ENCODE measurements at places on chromosomes 3 and 15.

GRCh38 chr3:18868911-18869689 lies 279.2 kb upstream of the KCNH8 start:
- DNase-seq: no peak

GRCh38 chr15:85615930-85616329 lies 178.8 kb downstream of the KLHL25 start:
- peak; percentile 65 for DNase-seq

DNA sequence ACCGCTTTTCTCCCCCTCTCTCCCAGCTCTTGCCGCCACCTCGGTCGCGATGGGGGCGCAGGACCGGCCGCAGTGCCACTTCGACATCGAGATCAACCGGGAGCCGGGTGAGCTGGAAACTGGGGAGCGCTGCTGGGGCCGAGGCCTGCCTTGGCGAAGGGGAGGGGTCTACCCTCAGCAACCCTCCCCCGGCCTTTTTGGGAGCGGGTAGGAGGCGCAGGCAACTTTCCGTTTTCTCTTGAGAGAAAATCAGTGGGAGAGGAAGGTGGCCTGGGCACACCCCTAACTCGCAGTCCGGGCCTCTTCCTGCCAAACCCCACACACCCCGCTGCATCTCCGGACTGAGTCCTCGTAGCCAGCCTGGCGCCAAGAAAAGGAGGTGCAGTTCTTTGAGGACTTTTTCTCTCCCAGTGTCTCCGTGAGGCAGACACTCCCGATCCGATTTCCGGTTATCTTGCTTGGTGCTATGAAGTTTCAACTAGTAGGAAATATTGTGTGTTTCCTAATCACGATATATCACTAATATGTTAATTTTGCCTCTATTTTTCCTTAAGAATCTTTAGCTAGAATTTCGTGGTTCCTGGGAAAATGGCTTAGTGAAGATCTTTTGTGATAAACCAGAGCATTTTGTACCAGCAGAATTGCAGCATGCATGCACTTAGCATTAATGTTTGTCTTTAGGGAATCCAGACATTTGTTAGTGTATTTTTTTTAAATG lies 631 bp downstream of the NKTR start:
- peak; percentile 56 for DNase-seq

DNA sequence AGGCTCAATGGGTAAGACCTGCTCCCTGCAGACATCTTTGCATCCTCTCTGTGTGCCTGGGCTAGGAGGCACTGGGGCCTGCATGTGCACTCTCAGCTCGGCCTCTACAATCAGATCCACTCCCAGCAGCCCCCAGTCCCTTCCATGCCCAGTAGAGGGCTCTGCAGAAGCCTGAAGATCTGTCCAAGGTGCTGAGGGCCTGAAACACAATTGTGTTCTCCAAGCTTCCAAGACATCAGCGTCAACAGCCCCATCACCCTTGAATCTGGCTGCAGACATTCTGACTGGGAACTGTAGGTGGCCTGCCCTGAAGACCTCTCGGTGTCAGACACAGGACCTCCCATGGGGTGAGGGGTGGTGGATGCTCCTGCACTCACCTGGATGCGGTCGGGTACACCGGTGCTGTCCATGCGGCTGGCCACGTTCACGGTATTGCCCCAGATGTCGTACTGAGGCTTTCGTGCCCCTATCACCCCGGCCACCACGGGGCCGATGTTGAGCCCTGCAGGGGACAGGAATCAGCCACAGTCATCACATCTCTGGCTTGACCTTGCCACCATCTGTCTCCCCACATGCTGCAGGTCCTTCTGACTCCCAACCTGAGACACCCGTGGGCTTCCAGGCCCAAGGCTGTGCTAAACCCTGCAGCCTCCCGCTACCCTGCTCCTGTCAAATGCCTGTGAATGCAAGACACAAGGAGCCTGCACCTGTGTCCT lies 84.7 kb downstream of the SEC22A start:
- peak; percentile 32 for DNase-seq

GRCh38 chr3:47054412-47054811 lies 74.9 kb downstream of the NBEAL2 start:
- DNase-seq: no peak

- DNase-seq: no peak
These were observed 249.1 kb downstream of the CTNNB1 start for GRCh38 chr3:41448396-41448795.

- DNase-seq: no peak
These were observed 387.2 kb downstream of the ROBO1 start for GRCh38 chr3:79380581-79380980.

DNA sequence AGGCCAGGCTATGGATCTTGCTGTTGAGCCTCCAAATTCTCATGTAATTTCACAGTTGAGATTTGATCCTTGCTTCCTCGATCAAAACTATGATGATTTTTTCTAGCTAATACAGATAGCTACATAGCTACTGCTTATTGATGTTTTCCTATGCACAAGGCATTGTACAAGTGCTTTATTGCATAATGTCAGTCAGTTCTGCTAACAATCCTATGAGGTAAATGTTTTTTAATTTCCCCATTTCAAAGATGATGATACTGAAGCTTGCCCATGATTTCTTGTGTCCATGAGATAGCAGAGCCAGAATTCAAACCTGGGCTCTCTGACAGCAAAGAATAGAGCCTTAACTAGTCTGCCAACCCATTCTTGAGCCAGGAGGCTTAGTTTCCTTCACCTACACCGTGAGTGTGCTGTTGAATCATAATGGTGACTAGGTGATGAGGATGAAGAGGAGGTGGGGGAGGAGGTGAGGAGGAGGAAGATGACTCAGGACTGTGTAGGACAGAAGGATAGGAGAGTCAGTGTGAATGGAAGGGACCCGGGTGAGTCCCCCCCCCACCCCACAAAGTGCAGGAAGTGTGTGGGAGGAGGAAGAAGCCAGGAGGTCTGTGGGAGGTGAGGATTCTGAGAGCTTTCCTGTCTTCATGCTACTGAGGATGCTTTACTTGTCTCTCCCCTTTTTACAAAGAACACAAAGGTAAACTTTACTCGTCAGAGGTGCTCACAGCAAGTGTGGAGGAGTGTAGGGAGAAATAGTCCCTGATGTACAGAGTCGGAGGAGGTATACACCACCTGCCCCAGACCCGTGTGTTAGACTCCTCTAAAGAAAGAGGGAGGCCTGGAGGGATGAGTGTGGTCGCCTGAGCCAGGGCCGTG lies 3.6 kb downstream of the TAGLN3 start:
- DNase-seq: no peak

DNA sequence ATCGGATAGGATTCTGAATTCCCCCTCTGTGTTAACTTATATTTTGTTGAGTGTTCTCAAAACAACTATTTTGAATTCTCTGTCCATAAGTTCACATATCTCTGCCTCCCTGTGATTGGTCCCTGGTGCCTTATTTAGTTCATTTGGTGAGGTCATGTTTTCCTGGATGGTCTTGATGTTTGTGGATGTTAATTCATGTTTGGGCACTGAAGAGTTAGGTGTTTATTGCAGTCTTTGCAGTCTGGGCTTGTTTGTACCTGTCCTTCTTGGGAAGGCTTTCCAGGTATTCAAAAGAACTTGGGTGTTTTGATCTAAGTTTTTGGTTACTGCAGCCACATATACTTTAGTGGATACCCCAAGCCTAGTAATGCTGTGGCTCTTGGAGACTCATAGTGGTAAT lies 23.3 kb downstream of the PLSCR2 start:
- no peak for DNase-seq

- no peak for DNase-seq
These were observed 1018.2 kb downstream of the DIPK2A start for GRCh38 chr3:144989807-144990206.

DNA sequence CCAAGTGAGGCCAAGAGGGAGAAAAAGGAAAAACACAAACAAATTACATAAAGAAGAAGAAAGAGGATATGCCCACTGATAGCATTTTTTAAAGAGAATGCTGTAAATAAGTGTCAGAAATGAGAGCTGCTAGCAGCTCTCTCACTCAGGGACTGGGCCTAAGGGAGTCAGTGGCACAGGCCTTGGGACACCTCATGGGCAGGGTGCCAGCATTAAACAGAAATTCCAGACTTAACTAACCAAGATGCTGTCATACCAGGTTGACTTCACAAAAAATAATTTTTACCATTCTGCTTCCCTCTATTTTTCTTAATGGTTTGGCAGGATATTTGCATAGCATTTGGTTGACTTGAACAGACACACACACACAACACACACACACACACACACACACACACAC lies 92.3 kb upstream of the ADAMTSL3 start:
- no peak for DNase-seq

DNA sequence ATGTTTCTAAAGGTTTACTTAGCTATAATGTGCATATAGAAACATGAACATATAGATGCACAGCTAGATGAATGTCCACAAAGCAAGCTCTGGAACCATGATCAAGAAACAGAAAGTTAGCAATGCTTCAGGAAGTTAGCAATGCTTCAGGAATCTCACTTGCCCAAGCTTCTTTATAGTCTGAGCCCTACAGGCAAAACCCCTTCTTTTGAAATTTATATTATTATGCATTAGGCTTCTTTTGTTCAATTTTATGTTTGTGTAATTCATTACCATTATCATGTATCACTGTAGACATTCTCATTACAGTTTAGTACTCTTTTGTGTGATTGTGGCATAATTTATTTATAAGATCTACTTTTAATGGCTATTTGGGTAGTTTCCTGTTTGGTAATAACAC lies 286.4 kb upstream of the BCHE start:
- no peak for DNase-seq

GRCh38 chr3:56269755-56270535 lies 198.3 kb downstream of the ERC2 start:
- DNase-seq: no peak

- DNase-seq: no peak
These were observed 39.1 kb downstream of the SEMA5B start for GRCh38 chr3:122988508-122988907.

DNA sequence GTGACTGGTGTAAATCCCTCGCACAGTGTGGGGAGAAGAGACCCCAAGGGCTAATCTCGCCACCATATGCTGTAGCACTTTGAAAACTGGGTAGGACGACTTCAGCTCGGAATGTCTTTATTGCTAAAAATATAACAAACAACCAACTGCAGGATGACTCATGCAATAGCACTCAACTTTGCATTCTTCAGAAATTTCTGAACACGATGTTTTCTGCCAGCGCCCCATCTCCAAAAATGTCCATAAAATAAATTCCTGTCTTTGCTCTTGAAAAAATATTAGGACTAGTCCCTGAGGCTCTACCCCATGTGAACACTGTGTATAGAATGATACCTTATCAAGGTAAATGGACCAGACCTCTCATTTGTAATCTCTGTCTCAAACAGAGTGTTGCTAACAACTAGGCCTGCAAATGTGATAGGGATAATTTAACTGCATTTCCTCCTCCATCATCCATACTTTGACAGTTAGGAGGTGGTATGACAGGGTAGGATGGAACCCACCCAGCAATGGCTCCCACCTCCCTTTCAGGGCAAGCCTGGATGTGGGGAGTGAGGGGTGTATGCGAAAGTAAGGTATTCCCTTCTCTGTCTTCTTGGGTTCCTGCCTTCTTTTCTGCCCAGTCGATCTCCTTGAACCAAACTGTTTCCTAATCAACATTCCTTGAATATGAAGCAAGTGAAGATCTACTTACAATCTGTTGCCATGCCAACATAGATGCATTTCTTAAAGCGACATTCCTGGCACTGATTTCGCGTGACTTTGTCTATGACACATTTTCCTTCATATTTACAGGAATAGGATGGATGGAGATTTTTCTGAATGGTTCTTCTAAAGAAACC lies 201.1 kb downstream of the NR1D2 start:
- DNase-seq: no peak

DNA sequence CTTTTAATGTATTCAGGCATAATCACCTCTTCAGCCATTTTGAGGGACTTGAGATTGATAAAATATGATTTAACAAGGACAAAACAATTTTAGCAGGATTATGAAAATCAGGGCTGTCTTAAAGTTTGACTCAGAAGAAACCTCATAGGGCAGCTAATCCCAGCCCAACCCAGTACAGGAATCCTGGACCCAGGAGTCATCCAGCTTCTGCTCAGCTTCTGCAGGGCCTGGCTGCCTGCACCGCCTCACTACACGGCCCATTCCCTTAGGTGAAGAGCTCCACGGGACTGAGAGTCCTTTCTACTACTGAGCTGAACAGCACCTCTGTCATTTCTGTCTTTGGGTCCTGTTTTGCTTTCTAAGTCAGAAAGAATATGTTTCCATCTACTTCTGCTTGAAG lies 37.5 kb downstream of the ARHGAP31 start:
- no peak for DNase-seq

- no peak for DNase-seq
These were observed 15.9 kb downstream of the COLQ start for GRCh38 chr3:15505479-15506165.

DNA sequence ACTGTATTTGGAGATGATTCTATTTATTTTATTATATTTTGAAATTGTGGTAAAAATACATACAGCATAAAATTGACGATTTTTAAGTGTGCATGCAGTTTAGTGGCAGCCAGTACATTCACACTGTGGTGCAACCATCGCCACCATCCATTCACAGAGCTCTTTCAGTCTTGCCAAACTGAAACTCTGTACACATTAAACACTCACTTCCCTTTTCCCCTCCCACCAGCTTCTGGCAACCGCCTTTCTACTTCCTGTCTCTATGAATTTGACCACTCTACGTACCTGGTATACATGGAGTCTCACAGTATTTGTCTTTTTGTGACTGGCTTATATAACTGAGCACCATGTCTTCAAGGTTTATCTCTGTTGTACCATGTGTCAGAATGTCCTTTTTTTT lies 303.3 kb upstream of the ATP10A start:
- DNase-seq: no peak

DNA sequence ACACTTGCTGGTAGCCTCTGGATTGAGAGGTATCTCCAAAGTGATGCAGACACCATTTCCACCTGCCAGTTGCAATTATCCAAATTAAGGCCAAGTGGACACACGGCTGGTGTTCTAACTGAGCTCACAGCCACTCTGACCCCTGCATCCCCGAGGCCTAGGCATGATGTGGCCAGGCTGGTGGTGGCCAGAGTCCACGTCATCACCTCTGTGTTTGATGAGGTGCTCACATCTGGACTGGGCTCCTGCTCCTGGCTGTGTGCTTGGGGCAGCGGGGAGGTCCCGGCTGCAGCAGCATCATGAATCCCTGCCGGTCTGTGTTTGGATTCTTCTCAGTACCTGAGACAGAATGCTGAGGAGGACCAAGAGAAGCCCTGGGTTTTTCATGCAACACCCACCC lies 4.9 kb downstream of the OXTR start:
- DNase-seq: no peak

DNA sequence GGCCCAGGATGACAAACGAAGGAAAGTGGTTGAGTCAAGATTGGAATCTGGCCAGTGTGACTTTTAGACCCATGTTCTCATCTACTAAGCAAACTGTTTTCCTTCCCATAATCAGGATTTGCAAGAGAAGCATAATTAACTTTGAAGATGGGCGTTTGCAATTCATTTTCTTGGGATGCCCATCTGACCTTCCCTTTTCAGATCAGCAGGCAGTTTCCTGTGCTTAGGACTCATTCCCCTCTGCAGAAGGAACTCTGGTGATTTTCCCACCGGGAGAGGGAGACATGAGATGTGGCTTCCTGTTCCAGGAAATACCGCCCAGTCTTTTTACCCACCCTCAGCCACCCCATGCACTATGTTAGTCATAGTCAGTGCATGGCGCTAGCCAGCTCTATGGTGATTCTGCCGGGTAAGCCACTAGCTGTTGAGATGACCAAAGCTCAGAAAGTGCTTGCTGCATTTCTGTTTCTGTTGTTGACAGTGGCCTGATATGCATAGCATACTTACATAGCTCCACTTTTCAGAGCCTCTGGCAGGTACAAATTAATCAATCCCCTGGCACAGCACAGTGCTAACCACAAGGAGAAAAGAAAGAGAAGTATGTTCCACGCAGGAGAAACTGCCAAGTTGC lies 129.4 kb downstream of the VGLL4 start:
- DNase-seq: no peak

- no peak for DNase-seq
These were observed 4.3 kb downstream of the CHAC1 start for GRCh38 chr15:40957581-40958051.

GRCh38 chr15:39124155-39124552 lies 456.7 kb upstream of the THBS1 start:
- no peak for DNase-seq
